ENCODE measurements at places on chromosomes 3 and 15.

- no peak for DNase-seq
Observed at GRCh38 chr15:86935841-86936240, 856.2 kb downstream of the AGBL1 start.

- DNase-seq = no peak
Observed at GRCh38 chr15:53746101-53746500, 13.4 kb downstream of the WDR72 start.

DNA sequence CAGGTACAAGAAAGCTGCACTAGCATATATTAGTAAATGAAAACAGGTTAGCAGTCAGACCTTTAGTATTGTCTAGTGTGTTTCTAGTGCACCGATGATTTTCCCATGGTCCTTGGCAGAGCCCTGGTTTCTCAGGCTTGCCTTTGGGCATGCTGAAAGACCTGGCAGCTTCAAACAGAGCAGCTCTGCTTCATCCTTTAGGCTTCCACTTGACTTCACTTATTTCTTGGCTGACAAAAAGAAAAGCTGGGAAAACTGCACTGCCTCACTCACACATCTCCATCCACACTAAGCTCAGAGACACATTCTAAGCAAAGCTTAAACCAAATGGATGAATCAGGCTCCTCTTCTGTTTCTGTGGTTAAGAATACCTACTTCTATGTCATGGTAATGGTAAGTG is 374.8 kb upstream of the PDZRN3 start:
- no peak for DNase-seq

DNA sequence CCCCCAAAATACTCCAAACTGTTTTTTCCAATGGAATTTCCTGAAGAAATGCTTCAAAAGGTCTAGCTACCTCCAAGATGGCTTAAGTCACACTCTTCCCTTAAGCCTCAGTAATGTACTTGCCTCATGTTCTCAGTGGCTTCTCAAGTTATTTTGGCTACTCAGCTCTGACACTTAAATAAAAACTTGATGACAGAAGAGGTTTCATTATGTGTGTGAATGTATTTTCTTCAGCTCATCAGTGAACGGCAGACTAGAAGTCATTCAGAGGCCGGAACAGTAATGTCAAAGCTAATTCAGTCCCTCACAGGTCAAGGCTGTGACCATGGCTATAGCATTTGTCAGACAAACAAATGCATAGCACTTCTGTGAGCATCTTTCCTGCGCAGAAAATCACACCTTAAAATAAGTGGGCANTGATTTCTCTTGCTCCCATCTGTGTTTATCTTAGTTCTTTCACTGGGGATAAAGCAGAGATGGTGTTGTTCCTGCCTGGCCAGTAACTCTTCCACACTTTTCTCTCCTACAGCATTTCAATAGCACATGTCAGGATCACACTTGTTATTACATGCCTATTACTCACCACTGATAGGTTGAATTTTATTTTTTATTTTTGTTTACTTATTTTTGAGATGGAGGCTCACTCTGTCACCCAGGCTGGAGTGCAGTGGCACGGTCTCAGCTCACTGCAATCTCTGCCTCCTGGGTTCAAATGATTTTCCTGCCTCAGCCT is 68.5 kb upstream of the PLCL2 start:
- peak; percentile 57 for DNase-seq

DNA sequence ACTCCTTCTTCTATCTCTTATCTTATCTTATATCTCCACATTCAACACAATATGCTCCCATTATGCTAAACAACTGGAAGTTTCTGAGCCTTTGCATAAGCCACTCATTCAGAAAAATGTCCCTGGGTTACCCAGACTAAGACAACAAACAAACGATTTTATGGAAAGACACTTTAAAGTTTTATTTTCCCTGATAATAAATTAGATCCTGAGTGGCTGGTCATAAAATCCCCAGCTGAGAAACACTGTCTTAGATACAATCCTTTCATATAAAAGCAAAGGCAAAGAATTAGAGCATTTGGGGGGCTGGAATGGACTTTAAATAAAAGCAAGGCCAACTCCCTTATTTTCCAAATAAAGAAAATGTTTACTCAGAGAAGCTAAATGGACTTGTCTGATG is 322.3 kb downstream of the GBE1 start:
- DNase-seq = no peak

DNA sequence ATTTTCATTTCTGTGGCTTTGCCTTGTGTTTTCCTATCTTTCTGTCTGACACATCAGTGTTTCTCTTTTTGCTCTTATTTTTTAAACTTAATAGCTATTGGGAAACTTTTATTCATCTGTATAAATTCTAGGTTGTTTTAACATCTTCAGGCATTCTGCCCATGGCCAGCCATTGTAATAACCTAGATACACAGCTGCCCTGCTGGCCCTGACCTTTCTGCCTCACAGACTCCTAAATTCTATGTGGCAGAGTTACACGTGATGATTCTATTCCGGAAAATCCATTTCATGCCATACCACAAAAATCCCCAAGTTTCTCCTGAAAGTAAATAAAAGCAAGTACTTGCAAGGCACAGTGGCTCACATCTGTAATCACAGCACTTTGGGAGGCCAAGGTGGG is 150.1 kb downstream of the UACA start:
- no peak for DNase-seq

DNA sequence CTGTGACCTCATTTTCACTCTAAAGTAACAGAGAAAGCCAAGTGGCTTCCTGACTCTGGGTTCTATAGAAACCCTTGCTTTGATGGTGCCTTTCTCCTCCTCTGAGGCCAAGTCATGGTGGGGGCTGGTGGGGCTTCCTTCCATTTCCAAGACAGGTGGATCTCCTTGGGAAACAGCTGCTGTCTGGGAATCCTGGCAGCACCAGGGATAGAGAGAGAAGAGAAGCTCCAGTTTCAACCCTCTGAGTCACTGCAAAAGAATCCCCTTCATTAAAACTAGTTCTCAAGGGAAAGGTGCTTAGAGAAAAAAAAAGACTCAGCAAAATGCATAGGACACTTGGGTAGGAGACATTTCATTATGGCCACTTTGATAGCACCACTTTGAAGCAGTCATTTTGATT is 614.4 kb downstream of the FHIT start:
- DNase-seq = peak; percentile 37

- no peak for DNase-seq
Observed at GRCh38 chr3:99711351-99711750, 73.0 kb downstream of the COL8A1 start.

DNA sequence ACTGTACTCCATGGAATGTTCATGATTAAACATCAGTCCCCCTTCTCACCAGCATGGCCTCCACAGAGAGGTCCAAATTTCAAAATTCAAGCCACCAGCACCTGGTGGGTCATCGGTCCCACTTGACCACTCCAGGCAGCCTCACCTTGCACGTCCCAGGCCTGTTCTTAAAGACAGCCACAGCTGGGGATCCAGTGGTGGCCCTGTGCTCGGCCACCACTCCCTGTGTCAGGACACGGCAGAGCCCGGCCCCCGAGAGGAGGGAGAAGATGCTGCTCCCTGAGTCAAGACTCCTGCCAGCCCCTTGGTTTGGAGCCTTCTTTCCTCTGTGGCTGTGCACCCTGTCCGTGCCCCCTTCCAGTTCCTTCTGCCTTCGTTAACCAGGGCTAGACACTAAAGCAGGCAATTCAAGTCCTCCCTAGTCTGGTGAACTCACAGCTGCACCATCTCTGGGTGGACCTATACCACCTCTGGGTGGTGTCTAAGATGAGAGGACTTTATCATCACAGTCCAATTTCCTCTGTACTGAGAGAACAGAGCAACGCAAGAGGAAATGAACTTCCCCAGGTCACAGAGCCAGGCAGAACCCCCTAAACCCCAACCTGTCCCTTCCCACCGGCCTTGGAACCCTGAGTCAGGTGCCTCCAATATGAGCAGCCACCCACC is 97.1 kb downstream of the MEGF11 start:
- DNase-seq = no peak

DNA sequence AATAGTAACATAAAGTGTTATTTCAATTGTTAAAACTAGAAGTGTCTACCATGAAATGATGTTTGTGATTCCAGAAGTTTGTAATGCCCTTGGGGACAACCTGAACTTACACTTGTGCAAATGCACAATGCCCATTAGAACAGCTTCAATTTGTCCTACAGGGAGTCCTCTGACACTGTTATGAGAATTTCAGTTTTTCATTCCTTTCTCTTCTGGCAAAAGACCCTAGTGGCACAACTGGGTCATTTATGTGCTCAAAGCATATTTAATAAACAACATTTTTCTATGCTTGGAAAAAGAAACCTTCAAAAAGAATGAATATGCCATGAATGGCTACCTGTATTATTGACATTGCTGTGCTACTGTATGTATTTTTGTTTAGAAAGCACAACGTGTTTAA is at the start of gene OR5H1:
TSS of gene OR5H1 (plus strand) at position 301 of the 400 bp plus-strand sequence. CDS start 1,977 bp downstream, outside the sequence.
- no peak for DNase-seq

DNA sequence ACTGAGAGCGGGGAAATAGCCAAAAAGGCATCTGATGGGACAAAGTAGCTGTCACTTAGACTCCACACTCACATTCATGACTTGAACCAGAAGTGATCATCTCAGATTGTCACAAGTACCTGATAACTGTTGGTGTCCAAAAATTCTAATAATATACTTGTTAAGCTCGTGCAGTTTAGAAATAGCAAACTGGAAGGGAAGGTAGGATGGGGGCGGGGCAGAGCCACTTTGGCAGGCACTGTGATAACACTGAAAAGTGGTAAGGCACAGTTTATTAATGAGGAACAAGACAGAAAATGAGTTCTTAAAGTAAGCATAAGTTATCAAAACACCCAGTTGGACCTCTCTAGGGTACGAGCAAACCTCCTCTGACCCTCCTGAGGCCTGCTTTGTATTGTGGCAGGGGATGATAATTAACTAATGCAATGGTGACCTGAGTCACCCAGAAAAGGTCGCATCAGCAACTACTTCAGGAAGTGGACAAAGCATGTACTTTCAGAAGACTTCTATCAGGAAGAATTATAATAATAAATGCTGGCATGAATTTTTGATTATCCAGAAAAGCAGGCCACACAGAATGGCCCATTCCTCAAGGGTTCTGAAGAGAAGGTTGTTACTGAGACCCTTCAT is 54.4 kb downstream of the ADCY5 start:
- DNase-seq = no peak

DNA sequence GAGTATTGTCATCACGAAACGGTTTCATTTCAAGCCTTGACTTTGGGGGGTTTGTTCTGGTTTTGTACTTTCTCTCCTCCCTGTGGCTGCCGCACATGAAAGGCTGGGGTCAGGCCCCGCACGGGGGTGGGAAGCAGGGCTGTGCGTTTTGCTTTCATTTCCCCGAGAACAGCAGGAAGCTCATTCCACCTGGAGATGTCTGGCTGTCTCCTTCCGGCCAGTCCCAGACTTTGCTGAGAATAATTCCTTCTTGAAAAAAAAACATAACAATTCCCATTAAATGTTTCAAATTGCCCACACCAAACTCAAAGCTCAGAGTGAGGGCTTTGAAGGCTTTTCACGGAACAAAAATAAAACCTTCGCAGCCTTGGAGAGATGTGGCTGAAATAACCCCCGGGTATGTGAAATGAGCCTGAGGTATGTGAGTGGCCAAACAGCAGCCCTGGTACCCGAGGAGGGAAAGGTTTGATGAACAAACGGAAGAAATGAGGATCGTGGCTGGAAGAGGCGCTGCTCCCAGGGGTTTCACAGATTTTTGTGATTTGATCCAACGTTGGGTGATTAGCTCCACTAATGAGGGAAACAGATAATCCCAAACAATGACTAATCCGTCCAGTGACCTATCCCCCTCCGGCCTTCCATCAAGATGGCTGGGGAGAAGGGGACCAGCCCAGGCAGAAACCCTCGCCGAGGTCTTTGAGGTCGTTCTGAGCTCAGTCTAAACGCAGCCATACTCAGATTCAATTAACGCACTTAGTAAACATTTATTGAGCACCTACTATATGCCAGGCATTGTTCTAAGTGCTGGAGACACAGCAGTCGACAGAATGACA is 126.9 kb upstream of the MEF2A start:
- DNase-seq = no peak

DNA sequence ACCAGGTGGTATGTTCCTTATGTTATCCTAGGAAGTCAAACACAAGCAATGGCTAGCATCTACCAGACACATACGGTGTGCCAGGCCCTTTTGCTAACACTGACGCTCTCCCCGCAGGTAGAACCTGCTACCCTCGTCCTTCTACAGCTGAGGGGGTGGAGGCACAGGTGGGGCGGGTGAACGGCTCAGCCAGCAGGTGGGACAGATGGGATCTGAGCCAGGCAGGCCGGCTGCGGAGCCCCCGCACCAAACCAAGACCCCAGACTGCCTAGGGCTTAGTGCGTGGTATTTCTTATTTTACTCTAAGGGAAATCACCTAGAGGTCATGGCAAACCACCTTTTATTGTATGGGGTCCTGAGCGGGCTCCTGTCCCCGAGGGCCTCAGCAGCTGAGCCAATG is 53.9 kb upstream of the PCSK6 start:
- no peak for DNase-seq

DNA sequence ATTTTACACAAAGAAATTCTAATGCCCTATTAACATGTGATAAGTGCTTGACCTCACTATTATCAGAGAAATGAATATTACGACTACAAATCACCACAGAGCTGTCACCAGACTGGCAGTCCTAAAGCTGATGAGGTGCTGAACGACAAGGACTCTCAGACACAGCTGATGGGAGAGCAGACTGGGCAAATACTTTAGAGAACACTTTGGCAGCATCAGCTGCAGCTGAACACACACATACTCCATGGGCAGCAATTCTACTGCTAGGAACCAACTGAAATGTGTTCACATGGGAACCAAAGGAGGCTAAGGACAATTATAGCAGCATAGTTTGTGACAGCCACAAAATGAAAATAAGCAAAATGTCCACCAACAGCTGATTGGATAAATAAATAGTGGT is 45.5 kb downstream of the SUSD5 start:
- DNase-seq = no peak

DNA sequence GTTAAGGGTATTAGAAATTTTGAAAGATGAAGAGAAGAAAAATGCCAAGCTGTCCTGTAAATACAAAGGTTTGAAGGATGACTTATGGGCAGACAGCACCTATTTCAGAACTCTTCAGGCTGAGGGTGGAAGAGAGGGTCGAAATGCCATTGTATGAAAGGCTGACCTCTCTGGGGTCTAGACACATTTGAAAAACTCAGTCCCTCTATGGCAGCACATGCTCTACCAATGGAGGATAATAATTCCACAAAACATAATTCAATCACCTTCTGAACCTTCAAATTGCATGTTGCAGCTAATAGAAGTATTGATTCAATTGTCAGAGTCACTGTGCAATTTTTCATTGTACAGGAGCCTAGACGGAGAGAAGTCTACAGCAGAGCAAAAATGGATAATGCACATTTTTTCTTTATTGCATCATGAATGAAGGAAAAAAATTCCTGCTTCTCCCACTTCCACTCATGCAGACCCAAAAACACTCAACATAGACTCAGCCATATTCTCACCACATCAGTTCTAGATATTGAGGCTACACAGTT is 569.1 kb downstream of the TBL1XR1 start:
- DNase-seq = no peak

GRCh38 chr3:94095111-94095510 is 32.2 kb downstream of the NSUN3 start:
- no peak for DNase-seq

DNA sequence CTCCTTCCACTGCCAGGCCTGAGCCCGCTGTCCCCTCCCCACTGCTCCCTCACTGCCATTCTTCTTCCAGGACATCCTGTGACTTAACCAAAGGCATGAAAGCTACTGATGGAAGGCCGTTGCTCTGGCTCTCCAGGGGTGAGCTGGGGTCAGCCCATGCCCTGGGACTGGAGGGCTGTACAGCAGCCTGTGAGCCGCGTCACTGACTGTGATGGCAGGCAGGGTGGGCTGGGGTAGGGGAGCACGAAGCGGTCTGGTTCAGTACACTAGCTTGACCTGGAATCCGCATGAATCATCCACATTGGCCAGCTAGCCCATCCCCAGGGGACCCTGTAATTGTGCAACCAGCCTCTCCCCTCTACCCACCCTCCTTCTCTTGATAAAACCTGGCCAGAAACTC is 30.8 kb downstream of the CORO2B start:
- no peak for DNase-seq

Measured in bronchial epithelial cell (primary cell).